Activated T-helper 1 cell treated with Interleukin-2 at 50 U/mL for 16 hours (primary cell): ENCODE measurements at places on chromosomes 1 and 21.

- no peak for DNase-seq
Measured at GRCh38 chr1:56547977-56548376, 31.4 kb downstream of the PLPP3 start.

DNA sequence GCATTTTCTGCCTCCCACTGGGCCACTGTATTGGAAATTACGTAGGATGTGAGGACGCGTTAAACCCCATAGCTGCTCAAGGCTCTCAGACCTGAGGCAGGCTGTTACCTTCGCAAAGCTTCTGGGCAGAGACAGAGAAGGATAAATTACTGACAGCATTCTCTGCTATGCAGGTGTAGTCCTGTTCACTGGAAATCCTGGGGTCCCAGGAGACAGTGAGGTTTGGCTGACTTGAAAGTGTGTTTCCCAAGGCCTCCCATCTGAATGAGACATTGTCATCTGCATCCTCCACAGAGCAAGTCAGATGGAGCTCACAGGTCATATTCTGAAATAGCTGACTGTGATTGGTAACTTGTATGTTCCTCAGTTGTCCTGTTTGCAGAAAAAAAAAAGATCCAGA is 32.0 kb downstream of the SLAMF6 start:
- no peak for DNase-seq

GRCh38 chr1:9062021-9062471 is 7.4 kb downstream of the SLC2A5 start:
- DNase-seq, result no peak

GRCh38 chr1:162905174-162906158 is 44.5 kb upstream of the CCDC190 start:
- no peak for DNase-seq

DNA sequence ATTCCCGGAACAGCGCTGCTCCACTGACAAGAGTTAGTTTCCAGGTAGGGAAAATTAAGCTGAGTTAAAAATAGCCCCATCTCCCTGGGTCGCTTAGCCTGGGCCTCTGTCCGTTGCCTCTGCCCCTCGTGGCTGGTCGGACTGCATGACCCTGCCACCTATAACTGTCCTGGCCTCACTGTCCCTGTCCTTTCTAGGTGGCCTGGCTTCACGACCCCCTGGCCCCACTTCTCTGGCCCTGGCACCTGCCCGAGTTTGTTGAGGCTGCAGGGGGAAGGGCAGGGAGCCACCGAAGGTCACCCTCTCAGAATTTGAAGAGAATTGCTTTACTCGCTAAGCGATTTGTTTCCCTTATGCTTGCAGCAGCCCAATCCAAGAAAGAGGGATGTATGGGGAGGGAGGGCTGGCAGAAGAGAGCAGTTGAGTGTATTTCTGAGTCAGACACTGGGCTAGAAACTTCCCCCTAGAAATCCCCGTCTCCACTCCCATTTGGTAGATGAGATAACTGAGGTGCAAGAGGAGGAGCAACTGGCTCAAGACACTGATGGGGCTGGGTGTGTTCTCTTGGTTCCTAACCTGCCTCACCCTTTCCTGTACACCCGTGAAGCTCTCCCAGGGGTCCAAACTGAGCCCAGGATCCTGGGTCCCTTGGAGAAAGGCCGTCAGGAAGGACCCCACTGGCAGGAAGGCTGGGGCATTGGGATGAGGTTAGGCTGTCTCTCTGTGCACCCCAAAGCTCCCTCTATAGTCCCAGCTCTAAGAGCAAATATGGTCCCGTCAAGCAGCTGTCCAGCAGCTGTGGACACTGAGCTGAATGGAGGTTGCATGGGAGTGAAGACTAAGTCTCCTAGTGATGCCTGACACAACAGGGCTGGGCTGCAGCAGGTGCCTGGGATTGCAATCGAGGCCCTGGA is 2.9 kb upstream of the EDN2 start:
- DNase-seq, result no peak
